Myometrial cell (primary cell): ENCODE measurements at places on chromosomes 6 and 20. TPM values are rescaled to one million over a fixed set of nuclear protein-coding genes. Genes with fewer than 3 reads are reported as not detected.

The FNDC11 gene
- 1.1 and 1.7 TPM in 2 replicates for total RNA-seq

The ESF1 gene
- total RNA-seq, result 3.2 and 4.4 TPM in 2 replicates

The CABLES2 gene
- total RNA-seq, result 4.6 and 5.7 TPM in 2 replicates

The PLEKHG1 gene
- 1.7 and 7.1 TPM in 2 replicates for total RNA-seq

The NRSN1 gene
- not detected in 2 replicates for total RNA-seq

The BYSL gene
- total RNA-seq, result 6.2 and 6.3 TPM in 2 replicates

The CGAS gene
- 4.3 and 5.5 TPM in 2 replicates for total RNA-seq

The LY6G6D gene
- not detected in 2 replicates for total RNA-seq

The TMEM200A gene
- total RNA-seq, result 6.6 and 7.3 TPM in 2 replicates

The CGA gene
- total RNA-seq, result 1.7 and 4.6 TPM in 2 replicates

The GRM1 gene
- total RNA-seq, result not detected in 2 replicates

The SUMO4 gene
- total RNA-seq, result not detected in 2 replicates

The LY86 gene
- not detected in 2 replicates for total RNA-seq

The NMBR gene
- total RNA-seq, result not detected in 2 replicates

The LCA5 gene
- total RNA-seq, result 4.0 and 4.1 TPM in 2 replicates

The ANGPT4 gene
- total RNA-seq, result not detected in 2 replicates

The POPDC3 gene
- 6.6 and 13.8 TPM in 2 replicates for total RNA-seq

The E2F1 gene
- 7.4 and 7.5 TPM in 2 replicates for total RNA-seq

The GCNT2 gene
- not detected in 2 replicates for total RNA-seq

The PPP1R14C gene
- total RNA-seq, result not detected in 2 replicates

The ENPP5 gene
- not detected in 2 replicates for total RNA-seq

The EGFL8 gene
- 1.2 TPM in 1 of 2 replicates, not detected in the other for total RNA-seq

The SIRPG gene
- total RNA-seq, result not detected in 2 replicates

The RPL7L1 gene
- 132 and 135 TPM in 2 replicates for total RNA-seq

The TINAG gene
- not detected in 2 replicates for total RNA-seq

The CCR6 gene
- not detected in 2 replicates for total RNA-seq

The THEMIS gene
- total RNA-seq, result not detected in 2 replicates

The EPPIN gene
- not detected in 2 replicates for total RNA-seq

The LY6G6F gene
- total RNA-seq, result not detected in 2 replicates

The SMLR1 gene
- total RNA-seq, result not detected in 2 replicates

The TMC2 gene
- total RNA-seq, result not detected in 2 replicates

The RPS6KA2 gene
- 28.3 and 35.8 TPM in 2 replicates for total RNA-seq

The SPATS1 gene
- total RNA-seq, result not detected in 2 replicates

The LY6G6C gene
- not detected in 2 replicates for total RNA-seq

The LPA gene
- not detected in 2 replicates for total RNA-seq

The NKAIN2 gene
- total RNA-seq, result not detected in 2 replicates

The APCDD1L gene
- 31.0 and 36.9 TPM in 2 replicates for total RNA-seq

The GGTLC1 gene
- not detected in 2 replicates for total RNA-seq
